ENCODE measurements at places on chromosomes 2 and 18.

- no peak for DNase-seq
These were observed 691.2 kb downstream of the EPHA4 start for GRCh38 chr2:220880623-220881596.

DNA sequence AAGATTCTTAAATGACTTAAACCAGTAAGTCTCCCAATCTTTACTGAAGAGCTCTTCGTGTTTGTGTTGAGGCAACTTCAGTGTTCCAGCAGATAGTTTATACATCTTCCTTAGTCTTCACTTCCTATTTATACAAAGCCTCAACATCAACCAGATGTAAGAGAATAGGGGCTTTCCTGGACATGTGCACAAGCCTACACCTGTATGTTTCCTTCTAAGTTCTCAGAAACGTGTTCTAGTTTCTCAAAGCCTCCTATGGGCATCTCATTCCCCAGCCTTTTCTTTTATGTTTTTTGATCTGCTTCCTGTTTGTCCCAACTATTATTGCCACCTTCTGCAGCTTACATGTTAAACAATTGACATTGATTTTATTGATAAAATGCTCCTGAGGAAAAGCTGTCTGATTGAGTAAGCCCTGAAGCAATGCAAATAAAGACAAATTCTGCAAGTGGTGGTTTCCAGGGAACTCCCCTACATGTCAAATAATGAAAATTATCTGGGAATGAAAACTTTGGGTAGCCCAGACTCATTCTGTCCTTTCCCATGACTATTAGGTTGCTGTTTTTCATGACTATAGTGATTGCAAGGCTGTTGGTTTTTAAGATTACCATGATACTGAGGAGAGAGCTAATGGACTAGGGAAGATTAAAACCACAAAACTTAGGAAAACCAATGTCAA is 663.3 kb upstream of the ACVR2A start:
- no peak for DNase-seq

- DNase-seq, result no peak
These were observed 136.9 kb upstream of the CAB39 start for GRCh38 chr2:230575642-230576324.

DNA sequence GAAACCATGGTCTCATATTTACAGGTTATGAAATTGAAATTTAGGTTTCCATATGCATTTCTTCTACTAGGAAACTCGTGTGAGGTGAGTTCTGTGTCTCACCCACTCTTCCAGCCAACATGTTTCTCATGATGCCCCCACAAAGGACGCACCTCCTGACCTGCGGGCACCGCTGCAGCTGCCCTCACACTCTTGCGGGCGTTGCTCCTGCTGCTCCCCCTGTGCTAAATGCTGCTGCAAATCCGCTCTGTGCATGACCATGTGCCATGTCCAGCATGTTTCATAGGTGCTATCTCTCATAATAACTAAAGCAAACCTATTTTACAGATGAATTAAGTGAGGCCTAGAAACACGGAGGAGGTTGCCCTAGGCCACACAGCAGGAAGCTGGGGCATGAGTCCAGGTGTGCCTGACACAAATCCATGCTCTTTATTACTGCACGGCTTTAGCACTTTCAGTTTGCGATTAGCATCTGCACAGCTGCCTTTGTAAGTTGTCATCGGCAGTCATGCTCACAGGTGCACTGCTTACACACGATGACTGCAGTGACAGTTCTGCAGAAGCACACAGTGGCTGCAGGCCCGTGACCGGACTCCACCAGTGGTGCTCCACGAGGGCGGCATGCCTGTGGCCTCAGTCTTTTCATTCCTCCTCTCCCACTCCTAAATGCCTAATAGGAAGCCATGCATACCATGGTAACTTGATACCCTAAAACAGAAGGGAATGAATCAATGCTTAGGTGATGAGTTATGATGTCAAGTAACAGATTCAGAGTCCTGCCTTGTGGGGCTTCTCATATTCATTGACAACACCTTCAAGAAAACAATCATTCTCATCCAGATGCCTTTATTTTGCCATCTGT is 14.9 kb upstream of the GALR1 start:
- DNase-seq, result no peak

GRCh38 chr18:62209046-62209445 is 22.0 kb downstream of the RELCH start:
- no peak for DNase-seq

DNA sequence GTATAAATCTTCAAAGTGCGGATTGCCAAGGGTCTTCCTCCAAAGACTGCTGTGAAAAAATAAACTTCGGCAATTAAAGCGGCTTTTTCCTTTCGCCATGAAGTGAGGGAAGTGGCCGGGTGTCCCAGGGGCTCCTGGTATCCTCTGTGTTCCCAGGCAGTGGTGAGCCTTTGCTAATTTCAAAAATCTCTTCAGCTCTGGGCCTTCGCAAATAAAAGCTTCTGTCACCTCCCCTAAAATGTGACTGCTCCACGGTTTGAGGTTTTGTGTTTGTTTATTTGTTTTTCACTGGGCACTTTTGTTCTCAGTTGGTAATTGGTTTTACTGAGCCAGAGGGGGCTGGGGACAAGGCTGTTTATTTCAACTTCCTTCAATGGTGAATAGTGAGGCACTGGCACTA is 270.1 kb upstream of the POU3F3 start:
- DNase-seq, result no peak

- DNase-seq, result no peak
These were observed 5.4 kb upstream of the POLI start for GRCh38 chr18:54263904-54264336.

- DNase-seq, result no peak
These were observed 98.0 kb upstream of the ITGA6 start for GRCh38 chr2:172329416-172329773.

- DNase-seq, result no peak
These were observed 218.0 kb upstream of the TRIB2 start for GRCh38 chr2:12498704-12499103.

- DNase-seq, result no peak
These were observed 7.9 kb downstream of the BOK start for GRCh38 chr2:241566468-241566867.

- DNase-seq, result no peak
These were observed 83.6 kb upstream of the PIK3C3 start for GRCh38 chr18:41871229-41872000.

DNA sequence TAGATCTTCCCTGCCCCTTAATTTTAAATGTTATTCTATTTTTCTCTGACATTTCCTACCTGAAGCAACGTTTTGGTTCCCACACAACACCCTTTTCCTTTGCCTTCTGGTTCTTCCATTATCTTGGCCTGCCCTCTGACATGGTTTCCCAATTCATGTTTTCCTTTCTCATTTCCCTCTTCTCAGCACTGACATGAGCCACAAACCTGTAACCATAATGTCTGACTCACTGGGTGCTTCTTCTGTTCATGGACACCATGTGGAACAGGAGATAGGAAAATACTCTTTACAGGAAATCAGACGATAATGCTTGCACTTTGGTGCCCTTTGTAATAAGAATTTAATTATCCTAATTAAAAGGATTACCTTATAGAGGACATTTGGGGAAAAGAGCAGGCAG is 142.0 kb downstream of the ZEB2 start:
- no peak for DNase-seq

DNA sequence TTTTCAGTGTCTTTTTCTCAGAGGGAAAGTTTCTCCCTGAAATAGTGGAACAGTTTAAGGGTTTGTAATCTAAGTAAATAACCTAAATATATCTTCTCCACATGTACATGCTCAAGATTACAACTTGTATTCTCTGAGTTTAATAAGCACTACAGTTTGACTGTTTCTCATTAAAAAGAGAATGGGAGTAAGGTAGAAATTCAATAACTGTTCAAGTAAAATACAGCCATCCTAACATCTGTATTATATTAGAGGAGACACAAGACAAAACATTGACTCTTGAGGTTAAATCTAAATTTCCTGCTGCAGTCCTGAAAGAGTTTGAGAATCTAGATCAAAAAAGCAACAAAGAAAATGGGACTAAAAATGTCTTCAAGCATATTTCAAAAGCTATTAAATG is 73.0 kb upstream of the ZNF397 start:
- no peak for DNase-seq

DNA sequence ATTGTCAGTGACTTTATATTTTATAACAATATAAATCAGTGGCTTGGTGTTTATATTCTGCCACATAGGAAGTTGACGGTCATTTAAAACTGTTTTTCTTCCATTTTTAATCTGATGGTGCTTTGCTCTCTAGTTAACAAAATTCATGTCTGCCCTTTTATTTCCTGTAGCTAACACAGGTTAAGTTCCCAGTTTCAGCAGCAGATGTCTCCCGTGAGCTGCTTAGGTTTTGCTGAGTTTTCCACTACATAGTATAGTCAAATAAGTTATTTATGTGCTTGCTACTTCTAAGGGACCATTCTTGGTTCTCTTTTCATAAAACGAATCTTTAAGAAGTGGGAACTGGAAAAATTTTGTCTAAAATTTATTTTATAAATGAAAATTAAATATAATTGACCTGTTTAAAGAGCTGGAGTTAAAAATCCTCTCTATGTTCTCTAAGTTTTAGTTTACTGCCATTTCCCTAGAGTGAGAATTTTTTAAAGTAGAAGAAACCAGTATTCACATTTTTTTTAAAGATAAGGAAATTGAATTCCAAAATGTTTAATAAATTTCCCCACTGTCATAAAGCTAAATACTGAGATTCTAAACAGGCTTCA is 20.6 kb downstream of the HTR2B start:
- peak; percentile 70 for DNase-seq

DNA sequence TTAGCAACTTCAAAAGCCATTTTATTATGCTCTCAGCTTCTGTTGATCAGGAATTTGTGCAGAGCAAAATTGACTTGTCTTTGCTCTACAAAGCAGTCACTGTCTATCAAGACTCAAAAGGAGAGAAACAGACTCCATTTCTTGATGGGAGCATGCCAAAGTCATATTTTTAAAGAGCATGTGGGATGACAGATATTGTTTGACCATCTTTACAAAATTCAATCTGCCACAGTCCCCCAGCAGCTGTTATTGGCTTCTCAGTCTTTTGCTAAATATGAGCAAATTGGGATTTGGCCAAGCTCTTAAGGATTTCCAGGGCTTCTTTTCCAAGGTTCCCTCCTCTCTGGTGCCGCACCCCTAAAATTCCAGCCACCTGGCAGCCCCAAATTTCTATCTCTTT is 67.9 kb downstream of the TEX51 start:
- no peak for DNase-seq

- DNase-seq, result no peak
These were observed 53.8 kb downstream of the SCN1A start for GRCh38 chr2:166074011-166074410.

DNA sequence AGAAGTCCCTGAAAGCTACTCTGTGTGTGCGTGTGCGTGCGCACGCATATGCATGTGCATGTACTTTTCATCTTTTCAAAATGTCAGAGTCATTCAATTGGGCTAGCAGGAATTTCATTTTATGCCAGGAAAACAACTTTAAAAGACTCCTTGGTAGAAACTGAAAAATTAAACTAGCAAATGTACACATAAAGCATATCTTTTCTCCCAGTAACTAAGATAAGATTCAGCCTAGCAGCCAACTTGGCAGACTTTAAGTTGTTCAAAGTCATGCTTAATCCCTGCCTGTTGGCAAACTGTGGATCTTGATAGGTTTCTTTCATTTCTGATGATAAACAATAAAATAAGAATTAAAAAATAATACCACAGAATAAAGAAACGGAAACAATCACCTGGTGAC is 1129.1 kb downstream of the LRP1B start:
- no peak for DNase-seq

DNA sequence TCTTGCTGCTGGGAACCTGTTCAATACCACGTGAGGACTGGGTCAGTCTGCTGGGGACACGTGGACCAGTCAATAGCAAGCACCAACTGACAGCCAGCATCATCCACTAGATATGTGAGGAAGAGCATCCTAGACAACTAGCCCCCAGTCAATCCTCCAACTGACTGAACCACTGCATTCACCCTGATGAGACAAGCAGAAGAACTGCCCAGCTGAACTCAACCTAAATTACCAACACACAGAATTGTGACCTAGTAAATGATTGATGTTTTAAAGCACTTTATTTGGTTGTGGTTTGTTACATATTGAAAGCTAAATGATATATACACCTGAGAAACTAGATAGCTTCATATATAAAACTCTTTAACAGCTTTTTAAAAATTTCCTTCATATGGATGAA is 15.7 kb downstream of the IRS1 start:
- no peak for DNase-seq

DNA sequence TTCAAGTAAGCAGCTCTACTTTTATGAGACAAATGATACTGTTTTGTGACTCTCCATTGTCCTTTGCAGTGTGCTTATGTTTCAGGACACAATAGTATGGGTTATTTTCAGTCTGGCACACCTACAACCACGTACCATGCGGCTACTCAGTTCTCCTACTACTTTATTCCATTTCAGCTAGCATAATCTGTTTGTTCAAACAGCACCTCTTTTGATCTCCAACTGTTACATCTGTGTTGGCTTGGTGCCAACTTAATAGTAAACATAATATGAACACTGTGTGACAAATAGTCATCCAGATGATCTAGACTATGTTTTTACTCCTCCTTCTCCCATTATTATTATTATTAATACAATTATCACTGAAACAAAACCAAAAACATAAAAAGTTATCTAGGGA is 40.5 kb downstream of the MYO3B start:
- DNase-seq, result no peak
